ENCODE measurements at places on chromosomes 3 and 15.

GRCh38 chr3:142492184-142492583, 44.3 kb upstream of the XRN1 start:
- DNase-seq: no peak

- DNase-seq: no peak
Measured at GRCh38 chr3:46713050-46713897, 4.4 kb downstream of the PRSS50 start.

GRCh38 chr3:143439817-143440216, 320.2 kb downstream of the CHST2 start:
- no peak for DNase-seq

DNA sequence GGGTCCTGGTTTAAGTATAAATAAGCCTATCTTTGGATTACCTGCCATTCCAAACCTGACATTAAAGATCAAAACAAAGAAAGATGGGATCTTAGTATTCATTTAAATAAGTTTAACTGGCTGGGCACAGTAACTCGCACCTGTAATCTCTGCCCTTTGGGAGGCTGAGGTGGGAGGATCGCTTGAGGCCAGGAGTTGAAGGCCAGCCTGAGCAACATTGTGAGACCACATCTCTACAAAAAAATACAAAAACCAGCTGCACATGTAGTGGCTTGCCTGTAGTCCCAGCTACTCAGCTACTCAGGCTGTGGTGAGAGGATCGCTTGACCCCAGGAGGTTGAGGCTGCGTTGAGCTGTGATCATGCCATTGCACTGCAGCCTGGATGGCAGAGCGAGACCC, 176.9 kb downstream of the FNDC3B start:
- DNase-seq: no peak

- DNase-seq: no peak
Measured at GRCh38 chr15:47721676-47722075, 4.4 kb downstream of the SEMA6D start.

- no peak for DNase-seq
Measured at GRCh38 chr15:40693904-40694687, 878 bp upstream of the RAD51 start.

DNA sequence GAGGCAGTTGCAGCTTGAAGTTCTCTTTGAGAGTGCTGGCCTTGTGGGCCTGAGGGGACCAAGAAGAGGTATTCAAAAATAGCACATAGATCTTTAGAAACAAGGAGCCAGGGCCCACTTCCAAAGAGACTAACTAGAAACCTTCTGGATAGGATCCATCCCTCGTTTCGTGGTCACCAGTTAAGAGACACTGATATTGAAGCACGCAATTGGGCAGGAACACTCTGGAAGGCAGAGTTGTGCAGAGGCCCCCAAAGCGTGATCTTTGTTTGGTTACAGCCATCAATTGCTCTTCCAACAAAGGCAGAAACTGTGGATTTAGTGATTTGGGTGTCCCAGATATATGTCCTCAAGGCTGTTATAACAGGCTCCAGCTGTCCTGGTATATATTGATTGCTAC, 46.7 kb upstream of the ACAN start:
- DNase-seq: no peak

Data from Caki2 (cell line).